ENCODE measurements at places on chromosomes 1 and 21. TPM values are rescaled to one million over a fixed set of nuclear protein-coding genes. Genes with fewer than 3 reads are reported as not detected.

DNA sequence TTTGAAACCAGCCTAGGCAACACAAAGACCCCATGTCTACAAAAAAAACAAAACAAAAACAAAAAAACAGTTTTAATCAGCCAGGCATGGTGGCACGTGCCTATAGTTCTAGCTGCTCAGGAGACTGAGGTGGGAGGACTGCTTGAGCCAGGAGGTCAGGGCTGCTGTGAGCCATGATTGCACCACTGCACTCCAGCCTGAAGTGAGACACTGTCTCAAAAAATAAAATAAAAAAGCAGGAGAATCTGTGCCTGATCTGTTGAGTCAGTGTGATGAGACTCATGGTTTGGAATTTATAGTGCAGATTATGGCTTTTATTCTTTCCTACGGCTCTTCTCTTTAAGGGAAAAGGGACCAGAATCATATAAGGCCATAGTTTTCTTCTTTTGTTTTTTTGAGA is 16.5 kb downstream of the TRIT1 start:
- DNase-seq, result no peak

DNA sequence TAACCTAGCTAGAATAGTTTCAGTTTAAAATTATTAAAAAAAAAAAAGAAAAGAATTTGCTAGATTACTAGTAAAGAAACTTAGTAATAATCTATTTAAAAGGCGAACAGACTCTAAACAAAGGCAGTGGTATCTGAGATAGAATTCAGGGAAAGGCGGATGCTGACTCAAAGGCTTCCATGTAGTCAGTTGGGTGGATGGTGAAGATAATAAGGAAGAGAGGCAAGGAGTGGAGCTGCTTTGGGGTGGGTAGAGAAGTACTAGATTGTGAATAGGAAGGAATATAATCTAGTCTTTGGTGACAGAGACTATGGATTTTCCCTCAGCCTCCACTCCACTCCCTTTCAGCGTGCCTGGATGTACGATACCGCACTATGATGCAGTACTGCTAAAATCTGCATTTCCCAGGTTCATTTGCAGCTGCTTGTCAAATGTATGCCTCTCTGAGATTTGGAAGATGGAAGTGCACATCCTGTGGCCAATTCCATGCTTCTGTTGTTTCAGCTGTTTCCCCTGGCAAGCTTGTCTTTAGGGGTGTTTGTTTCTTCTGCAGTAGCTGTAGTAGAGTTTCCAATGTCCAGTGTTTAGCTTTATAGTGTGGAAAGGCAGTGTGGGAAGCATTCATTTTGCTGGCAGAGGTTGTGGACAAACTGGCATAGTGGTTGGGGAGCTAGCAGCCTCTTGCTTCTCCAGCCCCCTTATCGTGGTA is 184.6 kb upstream of the NRIP1 start:
- no peak for DNase-seq

GRCh38 chr1:87941337-87941946 is 612.8 kb downstream of the LMO4 start:
- DNase-seq, result no peak

DNA sequence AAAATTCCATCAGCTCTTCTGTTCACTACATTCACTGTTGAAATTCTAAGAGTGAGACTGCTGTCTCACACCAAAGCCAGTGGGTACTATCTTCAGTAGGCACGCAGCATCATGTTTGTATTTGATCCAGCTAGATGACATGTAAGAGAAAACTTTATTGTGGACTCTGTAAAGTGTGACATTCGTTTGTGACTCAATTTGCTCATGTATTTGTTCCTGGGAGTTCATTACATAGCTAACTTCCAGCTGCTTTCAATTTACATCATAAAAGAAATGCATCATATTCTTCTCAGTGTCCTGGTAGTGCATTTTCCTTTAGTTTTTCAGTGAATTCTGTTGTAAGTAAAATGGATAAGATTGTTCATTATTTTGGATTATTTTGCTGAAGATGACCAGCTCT is 31.4 kb downstream of the CTH start:
- DNase-seq, result no peak

GRCh38 chr21:16976193-16976592 is 536.6 kb upstream of the CXADR start:
- peak; percentile 11 for DNase-seq

DNA sequence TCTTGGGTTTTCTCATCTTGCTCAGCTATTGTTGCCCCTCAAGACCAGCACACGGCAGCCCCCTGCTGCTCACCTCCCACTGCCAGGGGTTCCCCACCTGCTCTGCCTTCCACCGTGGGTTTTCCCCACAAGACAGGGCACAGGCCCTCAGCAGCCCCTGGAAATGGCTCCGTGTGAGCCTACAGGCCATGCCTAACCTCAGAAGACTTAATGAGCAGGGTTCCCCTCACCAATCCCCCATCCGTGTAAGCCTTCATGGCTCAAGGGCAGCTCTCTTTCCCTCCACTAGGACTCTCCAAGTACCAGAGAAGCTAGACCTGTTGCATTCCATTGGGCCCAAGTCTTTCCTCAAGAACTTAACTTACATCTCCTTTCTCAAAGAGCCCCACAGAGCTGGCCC is 18.4 kb upstream of the RCAN3 start:
- no peak for DNase-seq

DNA sequence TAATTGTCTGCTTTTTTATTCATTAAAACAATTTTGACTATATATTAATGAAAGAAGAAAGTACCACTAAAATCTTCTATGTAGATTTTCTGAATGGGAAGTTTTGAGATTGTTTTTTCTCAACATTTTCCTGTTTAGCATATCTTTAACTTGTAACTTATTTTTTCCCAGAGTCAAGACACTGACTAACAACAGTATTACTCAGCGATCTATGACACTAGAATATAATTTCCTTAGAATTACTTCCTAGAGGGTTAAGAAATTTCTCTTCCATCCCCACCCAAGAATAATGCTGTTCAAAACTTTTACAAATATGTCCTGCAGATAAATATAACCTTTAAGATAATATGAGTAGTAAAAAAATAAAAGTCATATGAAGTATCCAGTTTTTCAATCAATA is 218.2 kb upstream of the NR5A2 start:
- no peak for DNase-seq

DNA sequence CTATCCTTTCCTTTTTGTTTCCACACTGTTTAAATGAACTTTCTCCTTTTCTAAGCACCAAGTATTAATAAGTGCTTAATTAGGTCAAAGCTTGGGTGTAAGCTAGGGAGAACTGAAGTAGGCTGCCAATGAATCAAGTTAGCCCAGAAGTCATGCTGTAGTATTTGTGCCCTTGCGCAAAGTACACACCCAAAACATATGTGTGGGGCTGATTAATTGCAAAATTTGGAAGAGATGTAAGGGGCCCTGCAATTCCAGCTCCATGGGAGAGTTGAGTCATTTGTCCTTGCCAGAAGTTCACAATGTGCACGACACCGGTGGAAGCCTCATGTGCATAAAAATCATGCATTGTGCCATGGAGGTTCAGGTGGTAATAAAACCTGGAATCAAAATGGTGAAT is 18.6 kb upstream of the NTNG1 start:
- no peak for DNase-seq

DNA sequence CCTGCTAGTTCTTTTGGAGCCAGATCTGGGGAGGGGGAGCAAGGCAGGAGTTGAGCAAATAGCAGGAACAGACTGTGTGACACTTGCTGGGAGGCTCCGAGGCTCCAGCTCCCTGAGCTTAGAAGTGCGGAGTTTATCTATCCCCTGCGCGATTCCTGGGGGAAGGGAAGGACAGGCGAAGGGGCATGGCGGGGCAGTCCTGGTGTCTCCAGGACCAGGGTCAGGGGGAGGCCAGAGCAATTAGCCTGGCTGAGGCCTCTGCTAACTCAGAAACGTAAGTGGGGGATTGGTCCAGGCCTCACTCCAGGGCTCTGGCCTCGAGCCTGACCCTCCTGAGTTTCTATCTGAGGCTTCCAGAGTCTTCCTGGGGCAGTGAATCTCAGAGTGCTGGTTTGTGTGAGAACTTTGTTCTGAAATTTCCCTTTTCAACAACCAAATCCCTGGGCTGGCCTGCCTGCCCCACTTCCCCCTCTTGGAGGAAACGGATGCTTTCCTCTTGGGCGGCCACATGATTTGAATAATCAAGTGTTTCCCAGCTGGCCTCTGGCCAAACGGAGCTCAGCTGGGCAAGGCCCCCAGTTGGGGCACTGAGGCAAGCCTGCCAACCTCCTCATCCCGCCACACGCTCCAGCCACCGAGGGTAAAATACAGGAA is 15.6 kb downstream of the ALPL start:
- DNase-seq, result no peak

DNA sequence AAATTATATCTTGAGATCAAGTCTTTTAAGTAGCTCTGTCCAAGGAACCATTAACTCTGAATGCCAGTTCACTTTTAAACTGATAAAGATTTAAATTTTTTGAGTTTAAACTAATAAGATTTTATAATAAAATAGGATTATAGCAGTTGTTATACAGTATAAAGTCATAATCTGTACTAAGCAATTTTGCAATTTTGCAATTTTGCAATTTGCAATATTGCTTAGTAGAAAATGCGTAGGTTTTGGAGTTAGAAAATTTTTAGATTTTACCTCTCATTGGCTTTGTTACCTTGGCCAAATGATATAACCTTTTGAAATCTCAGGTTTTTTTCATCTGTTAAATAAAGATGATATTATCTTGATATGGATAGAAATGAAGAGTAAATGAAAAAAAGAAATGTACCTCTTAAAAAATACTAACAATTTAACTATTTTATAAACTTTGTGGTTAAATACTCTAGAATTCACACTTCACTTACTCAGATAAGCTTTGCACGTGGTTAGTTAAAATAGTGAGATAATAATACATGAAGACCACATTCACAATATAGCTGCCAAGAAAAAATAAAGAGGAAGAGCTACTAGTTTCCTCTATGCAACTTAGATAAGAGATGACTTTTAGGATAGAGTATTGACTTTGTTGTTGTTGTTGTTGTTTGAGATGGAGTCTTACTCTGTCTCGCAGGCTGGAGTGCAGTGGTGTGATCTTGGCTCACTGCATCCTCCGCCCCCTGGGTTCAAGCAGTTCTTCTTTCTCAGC is 13.9 kb downstream of the CCDC18 start:
- no peak for DNase-seq

DNA sequence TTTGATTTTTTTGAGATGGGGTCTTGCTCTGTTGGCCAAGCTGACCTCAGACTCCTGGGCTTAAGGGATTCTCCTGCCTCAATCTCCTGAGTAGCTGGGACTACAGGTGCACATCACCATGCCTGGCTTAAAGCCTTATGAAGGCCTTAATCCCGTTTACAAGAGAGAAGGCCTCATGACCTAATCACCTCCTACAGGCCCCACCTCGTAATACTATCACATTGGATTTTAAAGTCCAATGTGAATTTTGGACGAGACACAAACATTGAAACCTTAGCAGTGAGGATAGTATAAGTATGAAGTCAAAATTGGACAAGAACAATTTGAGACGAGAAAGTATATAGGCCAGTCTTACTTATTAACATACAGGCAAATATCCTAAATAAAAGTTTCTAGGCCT is 73.9 kb downstream of the MAST2 start:
- DNase-seq, result no peak

DNA sequence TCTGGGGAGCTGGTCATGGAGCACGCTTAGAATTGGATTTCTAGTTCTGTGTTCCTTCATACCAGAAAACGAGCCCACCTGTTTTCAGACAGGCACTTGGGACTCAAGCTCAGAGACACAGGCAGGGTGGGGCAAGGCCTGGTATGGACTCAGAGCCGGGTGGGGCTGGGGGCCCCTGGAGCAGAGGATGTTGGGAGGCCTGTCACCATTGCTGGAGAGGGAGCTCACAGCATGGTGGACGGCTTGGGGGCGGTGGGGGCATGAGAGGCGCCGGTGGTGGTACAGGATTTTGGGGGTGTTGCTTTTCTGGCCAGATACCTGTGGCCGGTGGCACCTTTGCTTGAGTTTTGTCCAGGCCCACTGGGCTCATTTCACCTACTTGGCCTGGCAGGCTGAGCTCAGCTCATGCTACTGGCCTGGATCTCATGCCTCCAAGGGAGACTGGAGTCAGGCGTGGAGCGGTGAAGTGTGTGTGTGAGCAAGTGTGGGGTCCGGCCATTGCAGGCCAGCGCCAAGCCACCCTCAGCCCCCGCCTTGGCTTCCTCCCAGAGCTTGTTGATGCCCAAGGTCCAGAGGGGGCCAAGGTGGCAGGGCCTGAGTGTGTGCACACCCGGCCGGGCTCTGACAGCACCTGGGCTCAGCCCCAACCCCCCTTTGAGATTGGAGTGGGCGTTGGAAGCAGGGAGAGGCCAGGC is 8.7 kb downstream of the SLX9 start:
- no peak for DNase-seq

- no peak for DNase-seq
Measured at GRCh38 chr1:43901196-43901961, 32.2 kb upstream of the ARTN start.

- DNase-seq, result no peak
Measured at GRCh38 chr21:27831816-27832569, 865.1 kb upstream of the ADAMTS5 start.

DNA sequence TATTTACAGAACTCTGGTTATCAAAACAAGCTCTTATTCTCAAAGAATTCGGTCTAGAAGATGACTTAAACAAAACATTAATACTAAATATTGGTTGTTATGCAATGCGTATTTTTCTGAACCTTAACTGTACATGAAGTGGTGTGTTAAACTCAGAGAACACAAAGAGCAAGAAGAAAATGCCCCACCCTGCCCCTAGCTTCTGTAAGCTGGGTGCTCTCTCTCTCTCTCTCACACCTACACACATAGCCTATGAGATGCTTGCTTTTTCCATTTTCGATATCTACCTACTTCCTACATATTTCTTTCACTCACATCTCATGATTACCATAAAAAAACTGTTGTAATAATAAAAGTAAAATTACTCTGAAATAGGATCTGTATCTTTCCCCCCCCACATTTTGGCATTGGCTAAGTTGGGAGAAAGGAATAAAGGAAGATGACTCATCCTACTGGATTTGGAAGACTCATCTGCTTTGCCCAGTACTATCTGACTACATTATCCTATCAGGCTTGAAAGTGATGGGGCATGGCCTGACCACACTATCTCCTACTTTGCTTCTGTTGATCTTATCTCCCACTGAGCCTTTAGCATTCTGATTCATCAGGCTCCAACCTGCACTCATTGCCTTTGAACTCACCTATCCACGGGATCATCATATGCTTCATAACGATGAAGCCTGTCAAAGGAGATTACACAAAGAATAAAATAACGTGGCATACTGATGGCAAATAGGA is 2.9 kb downstream of the CRYZ start:
- DNase-seq, result no peak

DNA sequence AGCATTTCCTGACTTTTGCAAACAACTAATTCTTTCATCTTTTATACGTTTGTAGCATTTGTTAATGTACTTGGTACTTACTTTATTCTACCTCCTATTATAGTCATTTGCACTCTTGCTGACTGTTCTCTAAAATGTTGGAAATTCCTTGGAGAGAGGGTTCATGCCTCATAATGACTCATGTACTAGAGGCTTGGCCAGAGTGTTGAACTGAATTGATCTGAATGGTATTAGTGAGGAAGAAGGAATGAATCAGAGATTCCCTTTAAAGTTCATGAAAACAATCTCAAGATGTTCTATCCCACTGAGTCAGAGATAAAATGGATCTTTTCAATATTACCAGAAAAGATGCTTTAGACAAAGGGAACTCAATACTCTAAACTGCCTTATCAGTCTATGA is 383.4 kb downstream of the SEC16B start:
- no peak for DNase-seq

TCHH gene
- 0.07 TPM for polyA plus RNA-seq

CORT gene
- 2.0 TPM for polyA plus RNA-seq

SLC25A34 gene
- 4.6 TPM for polyA plus RNA-seq

CACYBP gene
- polyA plus RNA-seq, result 128 TPM

All from right lung (tissue), 10 donors.